Stimulated activated CD4-positive, alpha-beta T cell treated with anti-CD3 and anti-CD28 coated beads, Interleukin-1b, Interleukin-23, amount 100 ng/mL, for 1 hour (primary cell): ENCODE measurements at places on chromosomes 16 and 17.

DNA sequence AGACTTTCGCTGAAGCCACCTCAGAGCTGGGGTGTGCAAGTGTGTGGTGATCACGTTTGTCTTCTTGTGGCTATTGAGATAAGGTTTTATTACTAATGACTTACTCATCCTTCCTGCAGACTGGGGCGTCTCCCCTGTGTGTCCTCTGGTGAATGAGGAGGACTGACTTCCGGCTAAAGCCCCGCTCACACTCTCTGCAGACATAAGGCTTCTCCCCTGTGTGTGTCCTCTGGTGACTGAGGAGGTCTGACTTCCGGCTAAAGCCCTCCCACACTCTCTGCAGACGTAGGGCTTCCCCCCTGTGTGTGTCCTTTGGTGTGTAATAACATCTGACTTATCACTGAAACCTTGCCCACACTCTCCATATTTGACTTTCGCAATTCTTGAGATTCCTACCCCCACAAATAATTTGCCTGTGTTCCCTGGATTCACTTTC lies 19.4 kb downstream of the PRDM7 start:
- DNase-seq, result no peak

- peak; percentile 38 for DNase-seq
These were observed 155.6 kb upstream of the PLCG2 start for GRCh38 chr16:81623365-81624102.

DNA sequence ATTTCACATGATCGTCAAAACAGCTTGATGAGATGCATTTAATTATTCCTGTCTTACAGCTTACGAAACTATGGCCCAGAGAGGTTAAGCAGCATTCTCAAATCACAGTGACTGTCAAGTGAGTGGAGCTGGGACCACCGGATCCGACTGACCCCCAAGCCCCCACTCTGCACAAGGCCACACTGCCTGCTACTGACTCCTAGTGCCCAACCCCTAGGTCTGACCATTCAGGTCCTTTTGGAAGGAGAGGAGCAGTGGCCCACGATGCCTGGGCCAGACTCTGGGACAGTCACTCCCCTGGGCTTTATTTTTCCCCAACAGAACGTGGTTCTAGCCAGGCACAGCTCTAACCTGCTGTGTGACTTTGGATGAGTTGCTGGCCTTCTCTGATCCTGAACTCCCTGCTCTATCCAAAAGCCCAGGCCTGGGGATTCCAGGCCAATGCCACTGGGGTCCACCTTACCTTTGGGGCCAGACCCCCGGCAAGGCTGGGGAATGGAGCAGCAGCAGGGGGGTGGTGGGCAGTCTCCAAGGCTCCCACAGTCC lies 9.9 kb downstream of the TSPOAP1 start:
- no peak for DNase-seq

- DNase-seq, result no peak
These were observed 77.6 kb downstream of the NF1 start for GRCh38 chr17:31172388-31172787.

DNA sequence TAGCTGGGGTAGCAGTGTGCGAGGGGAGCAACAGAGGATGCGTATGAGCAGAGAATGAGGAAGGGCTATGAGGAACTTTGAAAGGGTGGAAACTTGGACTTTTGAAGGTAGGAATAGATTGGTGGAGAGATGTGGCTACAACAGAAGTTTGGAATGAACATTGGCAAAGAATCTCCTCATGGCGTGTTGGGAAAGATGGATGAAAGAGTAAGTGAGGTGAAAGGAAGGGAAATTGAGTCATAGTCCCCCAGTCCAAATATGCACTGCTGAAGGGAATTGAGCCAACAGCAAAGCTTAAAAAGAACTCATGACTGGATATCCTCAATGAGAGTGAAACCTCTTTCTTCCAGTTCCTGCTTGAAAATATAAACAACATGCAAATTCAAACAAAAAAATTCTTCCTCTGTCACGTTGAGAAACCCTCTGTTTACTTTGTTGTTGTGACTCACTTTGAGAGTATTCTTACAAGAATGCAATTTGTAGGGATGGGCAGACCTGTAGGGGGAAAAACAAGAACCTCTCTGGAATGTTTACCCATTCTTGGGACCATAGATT lies 313.2 kb upstream of the KCNJ16 start:
- no peak for DNase-seq

DNA sequence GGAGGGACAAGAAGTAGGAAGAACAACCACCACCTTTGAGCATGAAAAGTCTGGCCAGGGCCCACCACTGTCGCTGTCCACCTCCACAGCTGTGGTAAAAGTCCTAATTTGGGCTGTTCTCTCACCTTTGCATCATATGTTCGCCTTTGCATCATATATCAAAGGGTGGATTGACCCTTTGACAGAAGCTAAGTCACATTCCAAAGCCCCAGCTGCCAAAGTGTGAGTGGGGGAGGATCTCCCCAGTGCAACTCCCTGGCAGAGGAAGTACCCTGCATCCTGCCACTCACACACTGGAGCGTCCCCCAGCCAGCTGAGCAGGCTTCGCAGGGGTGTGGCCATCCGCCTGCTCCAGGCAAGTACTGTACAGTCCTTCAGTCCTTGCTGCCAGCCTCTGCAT lies 12.7 kb upstream of the SPECC1 start:
- DNase-seq, result no peak

GRCh38 chr17:1474402-1475189 lies 17.9 kb downstream of the MYO1C start:
- DNase-seq, result no peak

GRCh38 chr17:29929533-29930408 lies at the start of gene SSH2:
Gene SSH2 (minus strand): TSS chr17:29930228. CDS start chr17:29930000, 228 bp downstream.
- DNase-seq, result peak; percentile 71

DNA sequence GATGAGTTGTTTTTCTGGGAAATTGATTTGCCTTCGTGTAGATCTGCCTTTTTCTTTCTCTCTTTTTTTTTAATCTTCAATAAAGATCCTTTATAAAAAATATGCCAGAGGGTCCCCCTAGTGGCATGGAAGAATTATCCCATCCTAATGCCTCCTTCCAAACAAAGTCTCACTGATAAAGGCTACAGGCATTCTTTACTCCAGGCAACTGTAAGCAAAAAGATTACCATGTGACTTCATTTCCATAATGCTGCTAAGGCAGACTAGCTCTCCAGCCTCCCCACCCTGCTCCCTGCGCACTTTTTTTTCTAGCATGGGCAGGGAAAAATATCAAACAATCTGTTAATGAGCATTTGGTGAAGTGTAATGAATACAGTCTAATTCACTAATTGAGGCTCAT lies 220.2 kb upstream of the CDH8 start:
- no peak for DNase-seq

- no peak for DNase-seq
These were observed 1.7 kb upstream of the SLC16A11 start for GRCh38 chr17:7045492-7046126.

DNA sequence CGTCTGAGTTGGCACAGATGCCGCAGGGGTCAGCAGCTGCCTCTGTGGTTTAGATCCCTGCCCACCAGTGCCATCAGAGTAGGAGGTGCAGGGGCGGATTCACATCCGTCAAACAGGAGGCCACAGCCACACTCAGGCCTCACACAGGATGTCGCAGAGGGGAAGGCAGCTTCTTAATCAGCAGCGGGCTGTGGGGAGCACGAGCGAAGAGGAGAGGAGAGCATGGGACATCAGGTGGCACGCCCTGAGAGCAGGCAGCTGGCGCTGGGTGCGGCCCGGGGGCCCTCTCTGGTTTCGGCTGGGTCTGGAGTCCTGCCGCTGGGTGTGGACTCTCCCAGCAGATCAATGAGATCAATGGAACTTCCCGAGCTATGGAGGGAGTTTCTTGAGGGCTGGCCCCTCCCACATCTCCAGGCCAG lies 9.6 kb downstream of the LLGL2 start:
- no peak for DNase-seq

DNA sequence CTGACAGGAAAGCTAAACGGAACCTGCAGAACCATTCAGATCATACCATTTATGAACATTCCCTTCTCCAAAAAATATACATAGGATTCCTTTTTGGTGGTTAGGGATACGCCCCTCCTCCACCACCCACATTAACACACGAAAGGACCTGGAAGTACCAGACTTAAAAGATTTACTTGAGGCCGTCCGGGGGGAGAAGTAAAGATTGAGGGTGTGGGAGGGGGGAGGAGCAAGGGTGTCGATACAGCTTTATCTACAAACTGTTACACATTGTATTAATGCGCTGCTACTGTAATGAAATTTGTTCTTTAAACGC lies 537 bp downstream of the PALB2 start:
- no peak for DNase-seq

GRCh38 chr17:39753514-39754160 lies 15.9 kb downstream of the GRB7 start:
- DNase-seq, result no peak

DNA sequence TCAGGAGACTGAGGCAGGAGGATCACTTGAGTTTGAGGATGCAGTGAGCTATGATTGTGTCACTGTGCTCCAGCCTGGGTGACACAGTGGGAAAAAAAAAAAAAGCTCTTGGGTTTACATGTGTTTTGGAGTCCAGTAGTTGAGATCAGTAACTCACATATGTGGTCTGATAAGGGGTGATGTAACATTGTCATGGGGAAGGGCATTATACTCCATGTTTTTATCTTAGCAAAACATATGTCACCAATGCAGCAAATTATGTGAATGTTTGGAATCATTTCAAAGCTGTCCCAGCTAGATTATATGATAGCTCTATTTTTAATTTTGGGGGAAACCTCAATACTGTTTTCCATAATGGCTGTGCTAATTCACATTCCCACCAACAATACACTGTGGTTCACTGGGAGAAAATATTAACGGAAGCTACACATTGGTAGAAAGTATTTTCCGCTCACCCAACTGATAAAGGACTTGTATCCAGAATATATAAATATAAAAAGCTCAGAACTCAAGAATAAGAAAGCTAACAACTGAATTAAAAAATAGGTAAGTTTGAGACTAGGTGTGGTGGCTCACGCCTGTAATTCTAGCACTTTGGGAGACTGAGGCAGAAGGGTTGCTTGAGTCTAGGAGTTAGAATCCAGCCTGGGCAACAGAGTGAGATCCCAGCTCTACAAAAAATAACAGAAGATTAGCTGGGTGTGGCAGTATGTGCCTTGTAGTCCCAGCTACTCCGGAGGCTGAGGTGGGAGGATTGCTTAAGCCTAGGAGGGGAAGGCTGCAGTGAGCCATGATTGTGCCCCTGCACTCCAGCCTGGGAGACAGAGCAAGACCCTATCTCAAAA lies 224.1 kb upstream of the TBX2 start:
- DNase-seq, result no peak

GRCh38 chr17:57436565-57436964 lies 180.2 kb downstream of the MSI2 start:
- DNase-seq, result no peak

DNA sequence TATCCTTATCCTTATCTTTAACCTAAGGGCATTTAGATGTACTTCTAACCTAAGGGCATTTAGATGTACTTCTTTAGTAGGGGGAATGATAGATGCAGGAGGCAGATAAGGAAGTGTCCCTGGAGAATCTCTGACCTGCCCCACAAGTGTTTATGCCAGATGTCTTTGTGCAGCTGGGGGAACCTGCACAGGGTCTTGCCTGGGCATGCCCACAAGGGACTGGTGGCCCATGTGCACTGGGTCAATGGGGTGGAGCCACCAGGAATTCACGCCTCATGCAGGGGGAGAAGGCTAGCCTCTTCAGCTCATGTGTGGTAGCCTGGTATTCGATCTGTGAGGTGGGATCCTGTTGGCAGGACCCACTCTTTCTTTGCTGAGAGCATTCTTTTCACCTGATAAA lies 38.0 kb downstream of the CA10 start:
- DNase-seq, result no peak

- no peak for DNase-seq
These were observed 276.9 kb downstream of the SOX9 start for GRCh38 chr17:72397687-72398086.

GRCh38 chr17:70136131-70136530 lies 33.2 kb upstream of the KCNJ2 start:
- DNase-seq, result no peak

- no peak for DNase-seq
These were observed 14.0 kb downstream of the ERN1 start for GRCh38 chr17:64115822-64116534.

DNA sequence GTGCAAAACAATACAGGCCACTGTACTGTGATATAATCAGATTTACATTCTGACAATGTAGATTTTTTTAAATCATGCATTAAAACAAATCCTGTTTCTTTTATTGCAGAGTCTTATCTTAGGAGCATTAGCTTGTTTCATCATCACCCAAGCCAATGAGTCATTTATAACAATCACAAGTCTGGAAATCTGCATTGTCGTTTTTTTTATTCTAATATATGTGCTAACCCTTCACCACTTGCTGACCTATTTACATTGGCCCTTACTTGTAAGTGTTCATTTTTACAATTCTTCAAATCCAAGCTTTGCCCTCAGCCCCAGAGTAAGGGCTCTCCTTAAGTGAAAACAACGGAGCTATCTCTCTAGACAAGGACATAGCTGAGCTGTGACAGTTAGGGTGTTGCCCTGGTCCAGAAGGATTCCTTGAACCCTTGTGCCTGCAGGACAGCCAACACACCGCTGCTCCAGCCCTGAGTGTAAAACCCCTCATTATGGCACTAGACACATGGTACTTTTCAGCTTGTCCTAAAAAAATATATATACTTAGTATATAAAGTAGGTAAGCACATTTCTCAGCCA lies 3.7 kb downstream of the CMTM1 start:
- DNase-seq, result no peak

GRCh38 chr16:53839150-53839549 lies 135.2 kb downstream of the FTO start:
- no peak for DNase-seq

GRCh38 chr16:56558024-56558747 lies 6.7 kb upstream of the MT4 start:
- no peak for DNase-seq

DNA sequence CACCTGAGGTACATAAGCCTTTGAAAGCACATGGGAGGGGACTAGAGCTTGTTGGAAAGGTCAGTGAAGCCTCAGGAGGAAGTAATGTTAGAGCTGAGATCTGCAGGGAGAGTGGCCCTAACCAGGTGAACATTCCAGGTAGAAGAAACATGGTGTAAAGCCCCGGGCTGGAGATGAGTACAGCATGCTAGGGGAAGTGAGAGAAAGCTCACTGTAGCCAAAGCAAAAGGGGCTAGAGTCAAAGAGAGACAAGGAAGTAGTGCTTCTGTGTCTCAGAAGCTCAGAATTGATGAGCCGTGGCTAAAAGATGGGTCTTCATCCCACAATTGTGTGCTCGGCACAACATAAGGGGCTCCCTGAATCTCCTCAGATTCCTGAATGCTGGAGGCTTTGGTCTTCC lies 481.8 kb downstream of the XYLT1 start:
- no peak for DNase-seq

GRCh38 chr17:73379826-73380225 lies 68.0 kb upstream of the CDC42EP4 start:
- DNase-seq, result no peak

GRCh38 chr16:15649727-15650018 lies 372 bp upstream of the NDE1 start:
- no peak for DNase-seq

GRCh38 chr16:4093495-4094126 lies 22.6 kb downstream of the ADCY9 start:
- DNase-seq, result no peak
